Right atrium auricular region (tissue), 2 donors: ENCODE measurements at places on chromosomes 3 and 15.

DNA sequence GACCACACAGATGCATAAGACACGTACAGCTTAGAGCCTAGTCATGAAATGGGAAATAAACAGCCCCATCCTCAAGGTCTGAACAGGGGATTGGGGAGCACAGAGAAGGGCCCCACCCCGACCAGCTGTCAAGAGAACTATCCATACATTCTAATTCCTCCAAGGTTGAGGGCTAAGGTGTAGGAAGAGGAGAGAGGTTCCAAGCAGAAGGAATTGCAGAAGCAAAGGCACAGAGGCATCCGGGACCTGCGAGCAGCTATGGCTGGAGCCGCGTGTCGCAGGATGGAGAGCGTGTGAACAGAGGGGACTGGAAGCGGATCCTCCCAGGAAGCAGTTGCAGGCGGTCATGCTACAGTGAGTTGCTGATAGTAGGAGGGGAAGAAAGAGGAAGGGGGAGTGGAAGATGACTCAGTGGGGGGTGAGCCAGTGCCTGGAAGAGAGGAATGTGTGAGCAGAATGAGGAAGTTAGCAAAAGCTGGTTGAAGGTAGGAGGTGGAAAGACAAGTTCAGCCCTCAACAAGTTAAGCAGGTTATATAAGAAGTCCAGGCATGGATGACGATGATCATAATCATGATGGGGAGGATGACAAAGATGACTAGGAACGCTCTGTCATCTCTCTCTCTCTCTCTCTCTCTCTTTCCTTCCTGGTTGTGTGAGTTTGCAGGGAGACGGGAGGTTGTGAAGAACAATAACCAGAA is 89.7 kb downstream of the LIPC start:
- DNase-seq = peak; percentile 70

GRCh38 chr15:100033140-100033857 is 300.1 kb upstream of the LYSMD4 start:
- DNase-seq = no peak

GRCh38 chr15:68667800-68668625 is 89.2 kb downstream of the CORO2B start:
- no peak for DNase-seq

DNA sequence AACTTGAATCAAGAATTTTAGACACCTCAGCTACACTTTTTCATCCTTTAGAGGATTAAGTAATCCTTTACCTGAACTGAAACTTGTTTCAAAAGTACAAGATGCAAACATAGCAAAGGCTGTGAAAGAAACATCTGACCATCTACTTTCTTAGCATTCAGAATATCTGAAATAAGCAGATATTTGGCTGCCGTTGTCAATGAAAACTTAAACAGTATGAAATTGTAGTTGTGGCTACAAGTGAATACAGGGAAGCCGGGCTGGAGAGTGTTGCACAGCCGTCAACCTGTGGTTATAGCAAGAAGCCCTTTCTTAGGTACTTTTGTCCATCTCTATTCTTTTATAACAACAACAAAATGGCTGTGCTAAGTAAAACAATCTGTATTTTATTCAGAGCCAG is 6.9 kb upstream of the CX3CR1 start:
- DNase-seq = no peak

DNA sequence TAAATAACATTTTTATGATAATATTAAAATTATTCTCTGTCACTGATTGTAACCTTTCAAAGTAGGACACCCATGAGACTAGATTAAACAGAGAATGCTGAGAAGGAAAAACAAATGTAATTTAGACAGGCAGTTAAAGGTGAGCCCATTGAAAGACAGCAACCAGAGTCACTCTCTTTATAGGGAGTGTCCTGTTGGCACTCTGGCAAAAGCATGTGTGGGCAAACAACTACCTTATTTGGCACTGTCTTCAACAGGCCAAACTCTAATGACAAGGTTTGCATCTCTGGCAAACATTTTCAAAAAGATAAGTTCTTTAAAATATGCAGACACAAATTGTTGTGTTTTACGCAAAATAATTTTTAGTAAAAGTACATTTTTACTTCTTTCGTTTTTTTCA is 29.8 kb downstream of the NFKBIZ start:
- no peak for DNase-seq

DNA sequence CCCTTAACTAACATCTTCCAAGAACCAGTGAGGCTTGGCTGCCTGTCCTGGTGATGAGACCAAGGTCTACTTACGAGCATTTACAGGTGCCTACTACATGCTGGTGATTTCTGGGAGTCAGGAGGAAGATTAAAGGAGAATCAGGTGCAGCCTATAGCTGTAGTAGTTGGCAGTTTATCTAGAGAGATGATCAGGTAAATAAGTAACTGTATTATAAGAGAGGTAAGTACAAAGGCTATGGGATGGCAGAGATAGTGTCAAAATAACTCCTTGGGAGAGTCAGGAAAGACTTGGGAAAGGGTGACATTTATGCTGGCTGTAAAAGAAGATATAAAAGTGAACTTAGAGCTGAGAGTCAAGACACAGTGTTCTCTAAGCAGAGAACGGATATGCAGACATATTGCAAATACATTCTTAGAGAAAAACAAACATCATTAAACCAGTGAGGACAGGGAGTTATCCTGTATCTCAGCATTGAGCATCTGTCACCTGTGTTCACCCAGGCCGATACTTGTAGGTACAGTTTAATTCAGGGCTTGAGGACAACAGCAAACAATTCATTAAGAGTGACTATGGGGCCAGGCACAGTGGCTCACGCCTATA is 49.7 kb upstream of the ACP3 start:
- DNase-seq = no peak

GRCh38 chr3:35500641-35501350 is 138.5 kb upstream of the ARPP21 start:
- DNase-seq = no peak

DNA sequence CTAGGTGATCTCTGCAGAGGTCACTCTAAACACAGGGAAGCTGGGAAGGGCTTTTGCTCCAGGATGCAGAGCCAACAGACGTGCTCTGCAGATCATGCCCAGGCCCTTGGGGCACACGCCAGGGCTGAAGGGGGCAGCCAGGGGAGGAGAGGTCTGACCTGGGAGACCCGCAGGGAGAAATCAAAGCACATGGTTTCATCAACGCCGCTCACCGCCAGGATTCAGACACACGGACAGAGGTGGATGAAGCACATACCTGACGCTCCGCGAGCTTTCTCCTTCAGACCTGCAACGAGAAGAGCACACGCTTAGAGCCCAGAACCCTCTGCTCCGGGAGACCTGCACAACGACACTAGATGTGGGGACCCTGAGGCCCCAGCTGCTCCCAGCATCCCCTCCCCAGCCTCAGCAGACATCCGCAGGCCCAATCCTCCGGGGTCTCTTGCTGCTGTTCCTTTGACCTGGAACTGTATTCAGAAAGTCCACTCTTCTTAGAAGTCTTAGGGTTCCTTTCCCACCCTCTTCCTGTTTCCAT is 90.7 kb upstream of the IQSEC1 start:
- DNase-seq = no peak

DNA sequence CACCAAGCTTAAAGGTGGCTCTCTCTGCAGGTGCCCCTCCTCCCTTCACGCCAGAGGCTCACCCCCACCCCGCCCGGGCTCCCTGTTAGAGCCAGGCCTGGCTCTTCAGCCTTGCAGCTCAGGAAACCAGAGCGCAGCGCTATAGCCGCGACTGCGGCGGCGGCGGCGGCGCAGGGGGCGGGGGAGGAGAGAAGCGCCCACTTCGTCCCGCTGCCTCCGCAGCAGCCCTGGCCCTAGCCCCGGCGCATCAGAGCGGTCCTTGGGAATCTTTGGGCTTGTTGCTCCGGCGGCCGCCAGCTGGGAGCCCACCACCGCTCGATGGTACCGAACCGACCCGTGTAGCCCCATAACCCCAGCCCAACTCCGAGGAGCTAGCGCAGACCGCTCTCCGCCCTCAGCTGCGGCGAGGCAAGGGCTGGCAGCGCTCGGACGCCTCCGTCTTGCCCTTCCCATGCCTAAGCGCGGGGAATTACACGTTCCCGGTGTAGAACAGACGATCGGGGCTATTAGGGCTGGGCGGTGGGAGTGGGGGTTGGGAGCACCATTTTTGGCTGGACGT is 1.2 kb downstream of the RASGRF1 start:
- DNase-seq = peak; percentile 16

DNA sequence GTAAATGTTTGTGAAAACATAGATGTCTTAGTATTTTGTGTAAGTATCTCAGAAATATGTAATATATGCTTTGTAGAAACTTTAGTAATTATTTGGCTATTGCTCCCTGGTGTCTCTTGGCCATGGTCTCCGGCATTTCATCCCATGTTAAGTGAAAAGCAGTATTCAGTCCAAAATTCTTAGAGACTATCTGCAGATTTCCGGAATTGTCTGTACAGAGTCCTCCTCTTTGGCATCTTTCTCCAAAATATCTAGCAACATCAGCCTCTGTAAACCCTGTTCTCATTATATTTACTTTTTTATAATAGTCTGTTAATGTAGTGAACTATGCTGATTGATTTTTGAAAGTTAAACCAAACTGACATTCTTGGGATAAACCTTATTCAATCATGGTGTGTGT is 352.7 kb downstream of the ARPP21 start:
- no peak for DNase-seq

DNA sequence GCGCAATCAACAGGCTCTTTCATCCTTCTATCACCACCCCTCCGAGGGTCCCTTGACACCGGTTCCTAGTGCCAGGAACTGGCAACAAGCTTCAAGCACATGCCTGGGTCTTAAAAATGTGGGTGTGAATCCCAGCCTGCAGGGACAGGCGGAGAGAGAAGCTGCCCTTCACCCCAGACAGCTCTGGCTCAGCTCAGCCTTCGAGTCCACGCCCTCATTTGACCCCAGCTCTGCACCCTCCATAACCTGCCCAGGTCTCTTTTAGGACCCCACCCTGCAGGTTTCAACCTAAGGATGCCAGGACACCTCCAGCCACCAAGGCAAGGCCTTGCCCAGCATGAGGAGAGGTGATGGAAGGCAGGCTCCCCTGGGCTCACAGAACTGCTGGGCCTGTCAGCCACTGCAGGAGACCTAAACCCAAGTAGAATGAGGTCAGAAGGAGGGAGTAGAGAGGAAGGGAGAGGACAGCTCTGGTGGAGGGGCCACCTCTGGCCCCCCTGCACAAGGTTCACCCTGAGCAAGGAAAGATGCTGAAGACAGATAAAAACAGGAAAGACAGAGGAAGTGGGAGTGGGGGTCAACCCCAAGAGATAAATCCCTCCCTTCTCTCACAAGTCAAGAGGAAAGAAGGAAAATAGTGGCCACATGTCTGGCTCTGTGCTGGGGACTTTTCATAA is 2.6 kb upstream of the LOXL1 start:
- no peak for DNase-seq

- DNase-seq = no peak
Measured at GRCh38 chr15:76062286-76062685, 2.5 kb downstream of the TMEM266 start.

DNA sequence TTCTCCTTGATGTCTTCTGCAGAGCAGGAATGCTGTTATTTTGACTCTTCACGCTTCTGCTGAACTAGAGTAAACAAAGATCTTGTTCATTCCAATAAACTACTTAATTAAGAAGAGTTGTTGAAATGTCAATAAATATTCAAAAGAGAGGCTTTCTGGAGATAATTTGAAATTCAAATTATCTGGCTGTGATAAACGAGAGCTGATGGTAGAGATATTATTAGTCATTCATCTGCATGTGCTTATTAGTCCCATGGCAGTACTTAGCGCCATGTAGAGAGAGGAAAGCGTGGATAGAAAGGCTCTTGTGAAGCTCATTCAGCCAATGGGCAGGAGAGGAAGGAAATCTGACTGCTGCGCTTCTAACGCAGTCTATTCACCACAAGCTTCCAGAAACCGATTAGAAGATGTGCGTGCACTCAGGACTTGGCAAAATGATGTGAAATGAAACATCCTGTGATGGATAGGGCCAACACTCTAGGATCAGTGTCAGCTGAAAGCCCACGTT is 251.1 kb downstream of the GABRB3 start:
- no peak for DNase-seq

- DNase-seq = no peak
Measured at GRCh38 chr3:122890077-122890719, 95.3 kb downstream of the SLC49A4 start.

DNA sequence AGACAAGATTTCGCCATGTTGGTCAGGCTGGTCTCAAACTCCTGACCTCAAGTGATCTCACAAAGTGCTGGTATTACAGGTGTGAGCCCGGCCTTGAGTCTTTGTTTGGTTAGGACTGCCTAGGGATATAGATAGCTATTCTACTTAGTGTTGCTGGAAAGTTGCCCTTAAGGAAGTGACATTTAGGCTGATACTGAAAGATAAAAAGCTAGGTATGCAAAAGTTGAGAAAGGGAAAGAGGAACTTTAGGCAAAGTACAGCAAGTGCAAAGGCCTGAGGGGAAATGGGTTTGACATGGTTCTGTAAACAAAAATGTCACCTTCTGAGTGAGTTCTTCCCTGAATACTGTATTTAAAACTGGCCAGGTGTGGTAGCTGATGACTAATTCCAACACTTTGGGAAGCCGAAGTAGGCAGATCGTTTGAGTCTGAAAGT is 111.5 kb downstream of the ZNF609 start:
- no peak for DNase-seq

GRCh38 chr3:64008487-64009351 is 14.6 kb downstream of the PSMD6 start:
- no peak for DNase-seq

- DNase-seq = no peak
Measured at GRCh38 chr15:93121107-93121506, 32.1 kb upstream of the RGMA start.

- DNase-seq = no peak
Measured at GRCh38 chr3:79587150-79587549, 180.6 kb downstream of the ROBO1 start.

DNA sequence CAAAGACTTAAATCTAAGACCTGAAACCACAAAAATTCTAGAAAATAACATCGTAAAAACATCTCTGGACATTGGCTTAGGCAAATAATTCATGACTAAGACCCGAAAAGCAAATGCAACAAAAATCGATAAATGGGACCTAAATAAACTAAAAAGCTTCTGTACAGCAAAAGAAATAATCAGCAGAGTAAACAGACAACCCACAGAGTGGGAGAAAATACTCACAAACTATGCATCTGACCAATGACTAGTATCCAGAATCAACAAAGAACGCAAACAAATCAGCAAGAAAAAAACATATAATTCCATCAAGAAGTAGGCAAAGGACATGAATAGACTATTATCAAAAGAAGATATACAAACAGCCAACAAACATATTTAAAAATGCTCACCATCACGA is 749.4 kb downstream of the PLOD2 start:
- DNase-seq = no peak

GRCh38 chr3:185851046-185851445 is 26.2 kb upstream of the IGF2BP2 start:
- DNase-seq = no peak

DNA sequence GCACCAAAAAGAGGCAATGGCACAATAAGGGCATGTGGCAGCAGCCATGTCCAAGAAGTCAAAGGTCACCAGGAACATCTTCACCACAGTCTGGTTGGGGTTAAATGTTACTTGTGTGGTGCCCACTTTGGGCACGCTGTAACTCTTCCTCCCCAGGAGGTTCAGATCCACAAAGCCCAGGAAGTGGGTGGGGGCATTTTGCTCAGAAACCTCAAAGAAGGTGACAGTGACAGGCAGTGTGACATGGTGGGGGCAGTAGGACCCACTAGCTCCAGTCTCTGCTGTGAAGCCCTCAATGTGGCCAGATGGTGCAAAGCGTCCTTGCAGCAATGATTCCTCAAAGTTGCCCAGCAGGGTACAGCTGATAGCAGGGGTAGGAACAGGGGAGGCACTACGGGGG is 5.8 kb downstream of the ZNF80 start:
- no peak for DNase-seq
